ENCODE measurements at places on chromosomes 4 and X.

- no peak for DNase-seq
These were observed 1.6 kb downstream of the PRICKLE3 start for GRCh38 chrX:49184294-49185281.

- DNase-seq: no peak
These were observed 11.6 kb downstream of the DLG3 start for GRCh38 chrX:70456256-70456655.

DNA sequence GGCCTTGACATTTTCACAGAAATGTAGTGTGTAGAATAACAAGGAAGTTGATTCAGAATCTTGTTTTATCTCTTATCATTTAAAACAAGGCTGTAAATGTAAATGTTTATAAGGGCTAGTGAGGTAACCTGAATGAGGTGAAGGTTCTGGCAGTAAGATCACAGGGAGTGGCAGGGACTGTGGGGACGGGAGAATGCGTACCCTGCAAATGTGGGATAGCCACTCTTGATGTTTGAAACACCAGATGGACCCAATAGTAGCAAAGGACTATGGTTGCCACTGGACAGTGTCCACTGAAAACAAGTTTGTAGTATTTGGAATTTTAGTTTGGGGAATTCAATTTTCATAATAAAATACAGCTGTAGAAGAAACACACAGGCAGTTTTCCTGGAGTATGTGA is 155.3 kb downstream of the FHIP1A start:
- DNase-seq: no peak

GRCh38 chrX:111560801-111561200 is 49.4 kb downstream of the SERTM2 start:
- DNase-seq: no peak

- no peak for DNase-seq
These were observed 107.3 kb downstream of the EFNB1 start for GRCh38 chrX:68936126-68936525.

- DNase-seq: no peak
These were observed 1002.7 kb downstream of the STPG2 start for GRCh38 chr4:97140545-97140944.

GRCh38 chr4:138174981-138175794 is 67.0 kb downstream of the SLC7A11 start:
- DNase-seq: no peak

- DNase-seq: no peak
These were observed 696.9 kb downstream of the PCDH7 start for GRCh38 chr4:31417040-31417439.

GRCh38 chr4:123817025-123817688 is 420.6 kb downstream of the SPRY1 start:
- DNase-seq: no peak

DNA sequence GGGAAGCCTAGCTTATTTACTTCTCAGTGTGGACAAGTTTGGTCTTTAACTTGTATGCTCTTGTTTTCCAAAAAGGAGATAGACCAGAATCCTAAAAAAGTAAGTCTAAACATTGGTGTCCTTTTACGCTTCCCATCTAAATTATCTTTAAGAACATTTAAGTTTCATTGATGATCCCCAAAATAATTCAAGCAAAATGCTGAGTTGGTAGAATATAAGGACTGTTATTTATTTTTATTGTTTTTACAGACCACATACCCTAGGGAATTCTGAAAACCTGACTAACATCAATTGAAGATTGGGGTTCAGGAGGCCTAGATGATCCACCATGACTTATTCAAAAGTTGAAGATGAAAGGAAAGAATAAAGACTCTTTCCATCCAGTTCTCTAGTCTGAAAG is 653.0 kb downstream of the CCSER1 start:
- no peak for DNase-seq

GRCh38 chr4:8277356-8278008 is 7.9 kb downstream of the HTRA3 start:
- no peak for DNase-seq

DNA sequence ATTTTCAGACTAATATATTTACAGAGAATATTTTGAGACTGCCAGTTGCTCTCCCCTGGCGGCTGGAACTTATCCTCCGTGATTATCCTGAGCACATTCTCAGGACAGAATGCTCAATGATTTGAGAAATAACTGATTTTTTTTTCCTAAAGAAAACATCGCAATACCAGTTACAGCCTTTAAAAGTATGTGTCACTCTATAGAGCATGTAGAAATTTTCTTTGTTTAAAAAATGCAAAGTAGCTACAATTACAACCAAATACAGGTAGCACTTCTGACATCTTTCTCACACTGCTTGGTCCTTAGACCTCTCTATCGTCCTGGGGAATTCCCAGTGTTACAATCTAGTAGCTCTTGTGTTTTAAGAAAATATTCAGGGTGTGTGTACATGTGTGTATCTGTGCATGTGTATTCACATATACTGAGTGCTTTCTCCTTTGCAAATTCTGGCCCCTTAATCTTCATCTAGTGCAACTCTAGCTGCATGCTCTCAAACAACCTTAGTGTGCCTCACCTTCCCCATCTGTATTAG is 13.8 kb downstream of the APBB2 start:
- DNase-seq: no peak

GRCh38 chr4:162115333-162115732 is 48.5 kb downstream of the FSTL5 start:
- no peak for DNase-seq

GRCh38 chr4:169530048-169530447 is 82.3 kb downstream of the NEK1 start:
- no peak for DNase-seq

- DNase-seq: no peak
These were observed 296.3 kb downstream of the PCDH7 start for GRCh38 chr4:31016322-31017061.

GRCh38 chr4:68373513-68373912 is 23.6 kb upstream of the YTHDC1 start:
- DNase-seq: peak; percentile 16

DNA sequence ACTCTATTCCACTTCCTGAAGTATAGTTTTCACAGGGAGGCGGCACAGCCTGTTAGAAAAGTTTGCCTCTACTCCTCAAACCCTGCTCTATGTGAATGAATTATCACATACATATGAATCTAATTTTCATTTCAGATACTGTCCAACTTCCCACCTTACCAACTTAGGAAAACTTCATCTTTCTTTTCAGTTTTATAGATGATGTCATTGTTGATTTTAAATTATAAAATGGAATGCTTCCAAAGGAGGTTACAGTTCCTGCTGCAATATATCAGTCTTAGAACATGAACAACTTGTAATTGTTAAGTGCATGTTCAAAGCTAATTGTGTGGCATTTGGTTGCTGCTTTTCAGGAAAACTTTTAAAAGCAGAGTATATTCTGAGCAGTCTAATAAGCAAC is 92.4 kb downstream of the NEUROG2 start:
- no peak for DNase-seq

DNA sequence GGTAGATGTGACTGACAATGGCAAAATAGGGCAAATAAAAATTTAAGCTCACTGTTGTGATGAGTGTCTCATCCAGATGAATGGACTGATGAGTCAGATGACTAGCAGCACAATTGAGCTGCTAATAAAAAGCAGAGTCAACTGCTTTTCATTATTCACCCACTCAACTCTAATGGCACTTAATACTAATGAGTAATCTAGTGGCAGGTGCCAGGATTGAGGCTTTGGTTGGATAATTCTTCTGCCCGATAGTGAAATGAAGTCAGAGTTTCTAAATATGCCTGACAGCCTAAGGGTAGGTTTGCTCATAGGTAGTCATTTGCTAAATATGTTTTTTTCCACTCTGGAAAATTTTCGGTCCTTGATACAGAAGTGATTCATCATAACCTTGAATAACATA is 10.4 kb downstream of the OGT start:
- no peak for DNase-seq

DNA sequence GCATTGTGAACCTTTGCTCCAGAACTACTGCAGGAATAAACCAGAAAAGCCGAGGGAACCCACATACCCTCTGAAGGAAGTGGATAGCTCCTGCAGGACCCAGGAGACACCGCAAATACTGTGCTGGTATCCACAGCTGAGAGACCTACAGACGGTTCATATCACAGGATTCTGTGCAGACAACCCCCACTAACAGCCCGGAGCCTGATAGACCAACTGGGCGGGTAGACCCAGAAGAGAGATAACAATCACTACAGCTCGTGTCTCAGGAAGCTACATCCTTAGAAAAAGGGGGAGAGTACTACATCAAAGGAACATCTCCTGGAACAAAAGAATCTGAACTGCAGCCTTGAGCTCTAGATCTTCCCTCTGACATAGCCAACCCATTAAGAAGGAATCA is 150.8 kb downstream of the FRAS1 start:
- DNase-seq: no peak

GRCh38 chr4:151783867-151784266 is 23.1 kb upstream of the GATB start:
- no peak for DNase-seq

DNA sequence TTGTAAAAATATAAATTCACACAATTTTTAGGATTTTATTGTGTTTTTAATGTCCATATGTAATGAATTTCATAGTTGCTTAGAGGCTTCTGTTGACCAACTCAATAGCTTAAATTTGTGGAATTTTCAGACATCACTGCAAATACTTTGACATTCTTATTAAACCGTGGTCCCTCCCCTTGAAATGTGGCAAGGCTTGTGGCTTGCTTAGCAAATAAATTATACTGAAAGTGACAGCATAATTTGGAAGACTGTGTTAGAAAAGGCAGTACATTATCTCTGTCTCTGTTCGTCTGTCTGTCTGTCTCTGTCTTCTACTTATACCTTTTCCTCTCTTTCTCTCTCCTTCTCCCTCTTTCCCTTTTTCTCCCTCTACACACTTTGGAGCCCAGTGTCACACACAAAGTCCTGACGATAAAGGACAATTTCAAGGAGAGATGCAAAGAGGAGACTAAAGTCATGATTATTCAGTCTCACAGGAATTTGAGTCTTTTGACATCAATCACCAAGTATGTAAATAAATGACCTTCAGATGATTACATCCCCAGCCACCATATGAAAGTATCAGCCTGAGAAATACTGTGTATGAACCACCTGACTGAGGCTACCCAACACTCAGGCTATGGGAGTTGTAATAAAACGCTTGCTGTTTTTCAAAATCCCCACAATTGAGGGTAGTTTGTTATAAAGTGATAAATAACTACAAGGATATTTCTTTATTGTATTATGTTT is 21.0 kb upstream of the UGT2B7 start:
- no peak for DNase-seq

- no peak for DNase-seq
These were observed 7.2 kb downstream of the PPM1K start for GRCh38 chr4:88276952-88277710.

- DNase-seq: no peak
These were observed 14.4 kb upstream of the CXCL8 start for GRCh38 chr4:73725985-73726384.

- no peak for DNase-seq
These were observed 9.5 kb upstream of the BEX1 start for GRCh38 chrX:103073467-103073866.

- no peak for DNase-seq
These were observed 43.6 kb upstream of the UPRT start for GRCh38 chrX:75230296-75230695.

GRCh38 chr4:65007841-65008439 is 598.7 kb upstream of the TECRL start:
- DNase-seq: no peak

GRCh38 chr4:158807691-158808090 is 38.9 kb downstream of the FNIP2 start:
- DNase-seq: no peak

GRCh38 chrX:149908308-149908707 is 21.1 kb upstream of the HSFX4 start:
- no peak for DNase-seq

- no peak for DNase-seq
These were observed 81.4 kb downstream of the CEP44 start for GRCh38 chr4:174365018-174365587.

DNA sequence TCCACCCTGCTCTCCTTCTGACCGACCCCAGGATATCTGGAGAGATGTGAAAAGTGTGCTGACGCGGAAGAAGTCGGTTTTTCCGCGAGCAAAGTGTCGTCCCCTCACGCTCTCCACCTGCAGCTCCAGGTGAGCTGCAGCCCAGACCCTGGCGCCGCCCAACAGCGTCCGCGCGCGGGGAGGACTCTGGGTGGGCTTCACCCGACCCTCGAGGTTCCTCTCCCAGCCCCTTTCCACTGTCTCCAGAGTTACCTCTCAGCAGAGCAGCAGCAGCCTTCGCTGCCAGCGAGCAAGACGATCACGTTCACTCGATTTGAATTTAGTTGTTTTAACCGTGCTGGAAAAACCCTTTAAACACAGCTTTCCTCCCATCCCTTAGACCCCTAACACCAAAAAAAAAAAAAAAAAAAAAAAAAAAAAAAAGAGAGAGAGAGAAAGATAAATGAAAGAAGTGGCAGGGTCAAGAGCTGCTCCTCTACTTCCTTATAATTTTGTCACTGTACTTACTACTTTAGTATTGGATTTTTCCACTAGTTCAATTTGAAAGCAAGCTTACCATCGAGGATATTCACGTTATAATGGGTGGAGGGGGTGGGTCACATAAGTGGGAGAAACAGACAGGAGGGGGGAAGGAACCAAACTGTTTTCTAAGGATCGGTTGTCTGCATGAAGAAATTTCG is 758 bp upstream of the NR3C2 start:
- peak; percentile 8 for DNase-seq

GRCh38 chr4:38131371-38132091 is 171.3 kb downstream of the PTTG2 start:
- DNase-seq: peak; percentile 88

GRCh38 chrX:115410731-115411428 is 121.4 kb downstream of the LUZP4 start:
- no peak for DNase-seq

- DNase-seq: no peak
These were observed 476.3 kb downstream of the CCSER1 start for GRCh38 chr4:90603540-90603939.

DNA sequence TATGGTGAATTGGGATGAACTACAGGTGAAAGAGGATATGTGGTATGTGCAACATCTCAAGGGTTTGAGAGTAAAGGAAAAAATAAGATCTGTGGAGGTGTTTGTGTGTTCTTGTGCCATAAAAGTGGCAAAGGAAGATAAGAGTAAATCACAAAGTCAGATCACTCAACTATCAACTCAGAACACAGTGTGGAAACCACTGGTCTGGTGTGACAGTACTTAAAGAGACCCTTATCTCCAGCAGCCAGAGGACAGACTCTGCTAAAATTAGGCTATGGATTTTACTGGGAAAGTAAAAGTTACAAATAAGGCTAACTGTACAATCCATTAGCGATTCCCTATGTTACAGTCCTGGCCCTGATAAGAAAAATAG is 54.0 kb upstream of the PRDM8 start:
- no peak for DNase-seq

GRCh38 chr4:75895744-75896314 is 6.4 kb downstream of the PPEF2 start:
- no peak for DNase-seq

Data from activated CD4-positive, alpha-beta T cell treated with anti-CD3 and anti-CD28 coated beads, Interleukin-2, amount 50 U/mL, for 24 hours (primary cell).